ENCODE measurements at places on chromosomes 2 and 18. TPM values are rescaled to one million over a fixed set of nuclear protein-coding genes. Genes with fewer than 3 reads are reported as not detected.

FAM117B gene
- 1.3 TPM for total RNA-seq

DNA sequence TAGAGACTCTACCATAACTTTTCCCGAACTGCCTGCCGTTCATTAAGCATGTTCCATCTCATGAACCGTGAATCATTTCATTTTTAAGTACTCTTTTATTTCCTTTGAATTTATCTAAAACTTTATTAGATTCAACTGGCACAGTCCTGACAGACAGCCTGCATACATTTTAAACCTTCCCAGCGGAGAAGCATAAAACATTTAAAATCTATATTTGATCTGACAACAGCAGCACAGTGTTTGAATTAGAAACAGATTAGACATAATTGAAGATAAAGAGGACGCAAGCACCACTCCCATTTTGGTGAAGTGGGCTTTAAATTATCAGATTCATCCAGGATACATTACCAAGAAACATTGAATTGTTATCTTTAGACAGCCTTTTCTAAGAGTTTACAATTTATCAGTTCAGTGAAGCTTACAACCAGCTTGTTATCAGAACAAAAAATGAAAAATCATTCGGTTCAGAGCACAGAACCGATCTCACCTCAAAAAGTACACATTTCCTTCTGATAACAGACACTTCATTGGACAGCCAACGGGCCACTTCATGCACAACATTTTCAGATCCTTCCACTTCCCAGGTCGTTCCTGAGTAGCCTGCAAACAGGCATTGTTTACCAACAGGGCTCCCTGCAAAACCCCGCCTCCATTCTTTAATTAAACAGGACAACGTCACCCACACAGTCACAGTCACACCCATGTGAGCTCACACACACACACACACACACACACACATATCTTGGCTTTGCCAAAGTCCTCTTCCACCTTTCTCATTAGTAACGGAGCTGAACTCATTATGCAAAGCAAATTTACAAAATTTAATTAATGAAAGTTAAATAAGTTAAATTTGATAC, 171.2 kb downstream of the SP3 start:
- no peak for DNase-seq

DNA sequence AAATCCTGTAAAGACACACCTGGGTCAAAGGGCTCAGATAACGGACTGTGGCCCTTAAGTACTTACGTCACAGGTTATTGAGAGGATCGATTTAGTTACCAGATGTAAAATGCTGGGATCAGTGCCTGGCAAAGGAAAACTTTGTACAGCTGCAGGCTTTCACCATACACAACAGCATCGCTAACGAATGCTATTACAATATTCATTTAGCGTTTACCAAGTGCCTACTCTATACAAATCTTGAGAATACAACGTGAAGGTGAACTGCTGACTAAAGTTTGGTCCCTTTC, 619 bp upstream of the MSH6 start:
- DNase-seq, result no peak

XDH gene
- 0.08 TPM for total RNA-seq

GRCh38 chr2:143279672-143280071, 150.5 kb downstream of the ARHGAP15 start:
- DNase-seq, result no peak

DNA sequence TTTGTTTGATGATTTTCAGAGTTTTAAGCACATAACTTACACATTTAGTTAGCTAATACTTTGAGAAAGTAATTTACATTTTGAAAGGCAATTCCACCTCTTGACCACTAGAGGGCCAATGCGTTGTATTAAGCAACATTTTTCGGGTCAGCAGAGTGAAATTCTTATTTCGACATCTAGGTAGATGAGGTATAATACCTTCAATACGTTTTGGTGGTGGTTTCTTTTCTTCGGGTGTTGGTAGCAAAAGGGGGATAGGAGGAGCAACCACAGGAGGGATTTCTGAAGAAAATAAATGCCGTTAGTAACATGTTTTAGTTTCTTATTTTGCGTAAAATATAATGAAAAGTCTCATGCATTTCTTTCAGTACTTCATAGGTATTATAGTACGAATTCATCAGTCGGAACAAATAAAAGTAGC, 106.3 kb downstream of the TTN start:
- no peak for DNase-seq

- no peak for DNase-seq
These were observed 23.2 kb upstream of the EFR3B start for GRCh38 chr2:25018681-25019080.

GRCh38 chr2:231617059-231617926, 24.6 kb downstream of the TEX44 start:
- no peak for DNase-seq

GRCh38 chr2:84077496-84077895, 381.6 kb downstream of the SUCLG1 start:
- no peak for DNase-seq

CFC1 gene
- not detected for total RNA-seq

B3GNT2 gene
- total RNA-seq, result 22.6 TPM

GRCh38 chr18:24274837-24275236, 122.8 kb downstream of the OSBPL1A start:
- DNase-seq, result peak; percentile 47

TM4SF20 gene
- total RNA-seq, result not detected

- no peak for DNase-seq
These were observed 68.0 kb upstream of the RIOK3 start for GRCh38 chr18:23384778-23385736.

Measured in heart left ventricle (tissue), 16 donors.